Bronchial epithelial cell (primary cell): ENCODE measurements at places on chromosomes 2 and 18. TPM values are rescaled to one million over a fixed set of nuclear protein-coding genes. Genes with fewer than 3 reads are reported as not detected.

DPP4 gene
- 1.4 and 2.9 TPM in 2 replicates for total RNA-seq

CCL20 gene
- 1.5 and 3.7 TPM in 2 replicates for total RNA-seq

PPM1B gene
- total RNA-seq, result 35.3 and 44.4 TPM in 2 replicates

CLHC1 gene
- 6.8 and 10.1 TPM in 2 replicates for total RNA-seq

GPBAR1 gene
- under 0.01 TPM in 1 of 2 replicates, not detected in the other for total RNA-seq

AGBL5 gene
- total RNA-seq, result 9.2 and 16.5 TPM in 2 replicates

IL1F10 gene
- not detected in 2 replicates for total RNA-seq

WDR75 gene
- 41.1 and 42.5 TPM in 2 replicates for total RNA-seq

CFAP210 gene
- not detected in 2 replicates for total RNA-seq

NOSTRIN gene
- total RNA-seq, result 0.26 and 0.64 TPM in 2 replicates
